ENCODE measurements at places on chromosomes 11 and 22. TPM values are rescaled to one million over a fixed set of nuclear protein-coding genes. Genes with fewer than 3 reads are reported as not detected.

Gene DENND5A
- total RNA-seq, result 22.1 TPM

Gene FJX1
- 17.1 TPM for total RNA-seq

Gene OR52A1
- not detected for total RNA-seq

Gene GLYATL1
- 0.78 TPM for total RNA-seq

Gene MUC15
- total RNA-seq, result 8.0 TPM

Gene OVOL1
- 0.78 TPM for total RNA-seq

Gene OR5T3
- total RNA-seq, result not detected

Gene RASD2
- total RNA-seq, result 3.6 TPM

Gene LRRC10B
- total RNA-seq, result 2.9 TPM

Gene GP1BB
- total RNA-seq, result 6.2 TPM

Gene C11orf86
- total RNA-seq, result not detected

Gene PLA2G3
- total RNA-seq, result not detected

Gene DDTL
- not detected for total RNA-seq

Gene GUCY1A2
- total RNA-seq, result 6.3 TPM

Gene JAM3
- total RNA-seq, result 9.6 TPM

Gene ANO9
- 15.6 TPM for total RNA-seq

Gene GLYATL2
- total RNA-seq, result not detected

Gene VSIG10L2
- not detected for total RNA-seq

Gene TOM1
- total RNA-seq, result 42.2 TPM

Gene GTSE1
- total RNA-seq, result 0.26 TPM

Gene WNT7B
- 2.1 TPM for total RNA-seq

Gene PATE2
- total RNA-seq, result not detected

Gene LTO1
- 13.0 TPM for total RNA-seq

Gene SEPTIN5
- 15.2 TPM for total RNA-seq

Gene KRTAP5-10
- total RNA-seq, result not detected

Gene PAMR1
- 3.6 TPM for total RNA-seq

Gene UCP3
- 1.6 TPM for total RNA-seq

Gene APOA1
- total RNA-seq, result 1.0 TPM

Gene MGAT3
- 2.9 TPM for total RNA-seq

Gene CCDC73
- 0.26 TPM for total RNA-seq

Gene MISFA
- total RNA-seq, result not detected

Gene C22orf31
- not detected for total RNA-seq

Gene P2RY6
- not detected for total RNA-seq

Gene C2CD3
- total RNA-seq, result 31.6 TPM

Gene H19
- total RNA-seq, result 151 TPM

Gene PLAAT2
- not detected for total RNA-seq

Gene FAM83F
- total RNA-seq, result 9.1 TPM

Gene TRAF6
- total RNA-seq, result 7.5 TPM

Gene RASSF10
- not detected for total RNA-seq

Gene UPK3A
- total RNA-seq, result not detected

Gene ACRV1
- not detected for total RNA-seq

Gene ABCG4
- total RNA-seq, result 0.33 TPM

Gene PYGM
- 0.78 TPM for total RNA-seq

Gene FEN1
- total RNA-seq, result 3.4 TPM

Gene SLC1A2
- total RNA-seq, result 73.7 TPM

Gene LRRC32
- total RNA-seq, result 17.8 TPM

Gene TSGA10IP
- total RNA-seq, result not detected

Gene TMEM191B
- not detected for total RNA-seq

Gene NNMT
- 276 TPM for total RNA-seq

Gene AIFM3
- total RNA-seq, result 3.0 TPM

Gene KRTAP5-11
- not detected for total RNA-seq

Gene ZNF215
- total RNA-seq, result 7.3 TPM

Gene CHRNA10
- total RNA-seq, result 2.3 TPM
